ENCODE measurements at places on chromosomes 7 and 10. TPM values are rescaled to one million over a fixed set of nuclear protein-coding genes. Genes with fewer than 3 reads are reported as not detected.

Gene SEC31B
- 4.8 TPM for total RNA-seq

Gene GLCCI1
- 7.8 TPM for total RNA-seq

Gene MKX
- not detected for total RNA-seq

Gene EDRF1
- total RNA-seq: 23.0 TPM

Gene SLC13A4
- 0.30 TPM for total RNA-seq

Gene LAMTOR4
- total RNA-seq: 52.0 TPM

Gene TRIL
- total RNA-seq: 1.8 TPM

Gene PALD1
- 0.40 TPM for total RNA-seq

Gene GIMAP1
- total RNA-seq: 0.03 TPM

Gene GDF2
- not detected for total RNA-seq

Gene ADD3
- 400 TPM for total RNA-seq

Gene FOXK1
- total RNA-seq: 43.7 TPM

Gene ACTR1A
- 167 TPM for total RNA-seq

Gene ALDH18A1
- 183 TPM for total RNA-seq

Gene CUBN
- 3.4 TPM for total RNA-seq

Gene LRRC72
- not detected for total RNA-seq

Gene METTL27
- 1.9 TPM for total RNA-seq

Gene CPN1
- not detected for total RNA-seq

Gene KBTBD2
- total RNA-seq: 36.4 TPM

Gene ENTPD7
- 25.9 TPM for total RNA-seq

Gene MICALL2
- 27.1 TPM for total RNA-seq

Gene DMBT1
- 0.13 TPM for total RNA-seq

Gene IL2RA
- not detected for total RNA-seq

Gene AQP1
- total RNA-seq: 335 TPM

Gene IFIT2
- 9.5 TPM for total RNA-seq

Gene FZD1
- total RNA-seq: 24.2 TPM

Gene NPSR1
- not detected for total RNA-seq

Gene GPR15LG
- total RNA-seq: not detected

Gene GSTO1
- total RNA-seq: 69.3 TPM

Gene AIFM2
- total RNA-seq: 11.5 TPM

Gene C7orf33
- not detected for total RNA-seq

Gene GET4
- 19.4 TPM for total RNA-seq

Gene CYP26A1
- not detected for total RNA-seq

Gene CCDC186
- total RNA-seq: 10.7 TPM

Gene OGDHL
- 0.26 TPM for total RNA-seq

Gene PLOD3
- 164 TPM for total RNA-seq

Gene CRYGN
- not detected for total RNA-seq

Gene RGR
- total RNA-seq: not detected

Gene LRIT1
- not detected for total RNA-seq
